Fibroblast of skin of left biceps (primary cell): ENCODE measurements at places on chromosomes 6 and 20.

DNA sequence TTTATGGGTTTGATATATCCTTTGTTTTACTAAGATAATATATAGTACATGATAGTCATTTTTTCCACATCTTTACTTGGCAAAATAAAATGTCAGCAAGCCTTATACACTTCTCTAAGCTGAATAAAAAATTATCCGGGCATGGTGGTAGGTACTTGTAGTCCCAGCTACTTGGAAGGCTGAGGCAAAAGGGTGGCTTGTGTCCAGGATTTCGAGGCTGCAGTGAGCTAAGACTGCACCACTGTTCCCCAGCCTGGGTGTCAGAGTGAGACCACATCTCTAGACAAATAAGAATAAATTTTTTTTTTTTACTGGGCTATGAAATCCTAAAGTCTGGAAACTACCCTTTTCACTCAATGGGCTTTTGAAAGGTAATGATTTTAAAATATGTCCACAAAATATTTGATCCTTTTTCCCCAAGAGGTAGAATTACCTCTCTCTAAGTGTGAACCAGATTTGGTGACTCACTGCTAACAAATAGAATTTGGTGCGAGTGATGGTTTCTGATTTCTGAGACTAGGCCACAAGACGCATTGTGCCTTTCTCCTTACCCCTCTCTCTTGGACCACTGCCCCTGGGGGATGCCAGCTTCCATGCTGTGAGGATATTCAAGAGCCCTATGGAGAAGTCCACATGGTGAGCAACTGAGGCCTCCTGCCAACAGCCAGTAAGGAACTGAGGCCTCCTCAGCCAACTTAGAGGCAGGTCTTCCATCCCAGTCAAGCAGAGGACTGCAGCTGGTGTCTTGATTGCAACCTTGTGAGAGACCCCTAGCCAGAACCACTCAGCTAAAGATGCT, 84.2 kb upstream of the ZNFX1 start:
- no peak for DNase-seq

DNA sequence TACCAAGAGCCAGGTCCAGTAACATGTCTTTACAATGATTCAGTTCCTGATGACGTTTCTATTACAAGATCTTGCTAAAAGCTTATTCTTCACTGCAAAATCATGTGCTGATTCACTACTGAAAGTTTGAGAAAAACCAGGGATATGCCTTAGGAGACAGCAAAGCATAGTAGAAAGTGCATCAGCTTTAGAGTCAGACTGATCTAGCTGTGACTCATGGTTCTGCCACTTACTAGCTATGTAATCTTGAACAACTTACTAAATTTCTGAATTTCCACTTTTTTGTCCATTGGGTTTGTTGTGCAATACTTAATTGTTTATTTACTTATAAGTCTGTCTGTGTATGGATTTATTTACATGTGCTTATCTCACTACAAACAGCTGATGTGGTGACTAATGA, 198.5 kb upstream of the RSPO3 start:
- DNase-seq: peak; percentile 85

- DNase-seq: no peak
Observed at GRCh38 chr6:117384659-117385058, 41.1 kb downstream of the ROS1 start.

DNA sequence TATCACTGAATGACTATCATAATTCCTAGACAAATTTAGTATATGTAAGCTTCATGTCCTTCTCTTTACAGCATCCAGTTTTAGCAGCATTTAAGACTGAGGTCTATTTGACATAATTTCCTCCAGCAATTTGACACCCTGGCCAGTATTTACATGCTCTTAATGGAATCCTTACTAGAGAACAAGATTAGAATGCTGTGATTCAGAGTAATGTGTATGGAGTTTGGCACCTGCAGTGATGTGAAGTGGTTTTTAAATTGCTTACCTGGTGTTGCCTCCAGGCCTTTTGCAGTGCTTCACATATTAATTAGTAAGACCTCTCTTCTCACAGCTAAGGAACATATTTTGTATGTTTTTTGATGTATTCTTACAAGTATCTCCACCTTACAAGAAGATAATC, 9.8 kb downstream of the NKX2-4 start:
- no peak for DNase-seq
